ENCODE measurements at places on chromosomes 4 and X.
A peak's percentile ranks its signal among the peaks of the same experiment; 100 is the strongest.

DNA sequence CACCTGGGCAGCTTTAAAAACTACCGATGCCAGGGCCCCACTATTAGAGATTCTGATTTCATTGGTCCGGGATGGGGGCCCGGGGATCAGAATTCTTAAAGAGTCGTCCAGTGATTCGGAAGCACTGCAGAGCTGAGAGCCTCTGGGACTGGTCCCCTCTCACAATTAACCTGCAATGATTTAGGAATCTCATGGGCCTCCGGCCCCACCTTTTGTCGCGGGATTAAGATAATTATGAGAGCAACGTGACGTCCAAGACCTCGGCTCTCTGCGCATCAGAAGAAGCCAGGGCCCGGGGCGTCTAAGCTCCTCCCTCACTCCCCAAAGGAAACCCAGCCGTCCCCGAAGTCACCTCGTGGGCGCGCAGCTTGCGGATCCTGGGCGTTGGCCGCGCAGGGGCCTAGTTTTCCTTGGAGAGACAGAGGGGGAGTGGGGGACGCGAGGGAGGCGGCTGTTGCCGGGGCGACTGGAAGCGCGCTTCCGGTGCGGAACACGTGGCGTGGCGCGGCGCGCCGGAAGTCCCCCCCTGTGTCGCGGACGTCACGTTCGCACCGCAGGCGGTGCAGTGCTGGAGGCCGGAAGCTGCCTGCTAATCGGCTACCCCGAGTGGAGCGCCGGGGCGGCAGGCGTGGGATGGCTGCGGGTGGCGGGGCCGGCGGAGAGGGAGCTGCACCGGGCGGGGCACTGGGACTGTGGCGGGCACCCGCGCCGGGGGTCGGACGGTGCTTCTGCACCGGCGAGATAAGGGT, at the start of gene GEMIN8:
Gene GEMIN8, minus strand, starts transcription at position 468 of the 749 bp plus-strand sequence. CDS start 8,414 bp downstream, outside the sequence.
- DNase-seq = peak; percentile 86

- no peak for DNase-seq
These were observed 13.8 kb downstream of the USP46 start for GRCh38 chr4:52645300-52645699.

- DNase-seq = no peak
These were observed 60.3 kb upstream of the DDX3X start for GRCh38 chrX:41273638-41274037.

DNA sequence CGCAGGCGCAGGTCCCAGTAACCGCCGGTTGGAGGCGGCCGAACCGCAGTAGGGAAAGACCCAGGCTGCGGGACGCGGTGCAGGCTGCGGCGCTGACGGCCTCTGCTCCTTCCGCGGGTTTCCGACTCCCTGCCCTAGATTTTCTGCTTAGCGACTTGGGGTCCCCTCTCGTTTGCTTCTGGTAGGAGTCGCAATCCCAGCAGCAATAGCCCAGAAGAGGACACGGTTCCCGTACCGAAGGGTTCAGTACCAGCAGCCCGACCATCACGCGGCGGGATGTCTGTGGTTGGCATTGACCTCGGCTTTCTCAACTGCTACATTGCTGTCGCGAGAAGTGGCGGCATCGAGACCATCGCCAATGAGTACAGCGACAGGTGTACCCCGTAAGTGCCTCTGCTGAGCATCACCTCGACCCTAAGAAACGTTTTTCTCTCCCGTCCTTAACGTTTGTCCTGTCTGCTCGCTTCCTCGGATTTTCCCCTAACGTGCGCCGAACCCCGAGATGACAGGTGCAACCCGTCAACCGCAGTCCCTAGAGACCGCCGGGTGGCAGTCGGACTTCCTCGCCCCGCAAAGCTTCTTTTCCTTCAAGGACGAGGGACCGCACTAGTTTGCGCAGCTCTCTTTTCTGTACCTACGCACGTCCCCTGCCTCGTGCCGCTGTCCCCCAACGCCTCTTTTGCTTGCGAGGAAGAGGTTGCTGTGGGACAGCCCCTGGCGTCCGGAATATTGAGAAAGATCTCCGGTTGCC, at the start of gene HSPA4L:
Gene HSPA4L, plus strand, starts transcription at position 48 of the 751 bp plus-strand sequence. Its CDS starts 229 bp downstream, at position 277.
- DNase-seq = peak; percentile 67

- DNase-seq = no peak
These were observed 51.7 kb upstream of the PJA1 start for GRCh38 chrX:69216911-69217310.

GRCh38 chr4:138696771-138697170, 318.8 kb upstream of the NOCT start:
- no peak for DNase-seq

GRCh38 chrX:12777670-12778069, 13.5 kb upstream of the PRPS2 start:
- DNase-seq = no peak

DNA sequence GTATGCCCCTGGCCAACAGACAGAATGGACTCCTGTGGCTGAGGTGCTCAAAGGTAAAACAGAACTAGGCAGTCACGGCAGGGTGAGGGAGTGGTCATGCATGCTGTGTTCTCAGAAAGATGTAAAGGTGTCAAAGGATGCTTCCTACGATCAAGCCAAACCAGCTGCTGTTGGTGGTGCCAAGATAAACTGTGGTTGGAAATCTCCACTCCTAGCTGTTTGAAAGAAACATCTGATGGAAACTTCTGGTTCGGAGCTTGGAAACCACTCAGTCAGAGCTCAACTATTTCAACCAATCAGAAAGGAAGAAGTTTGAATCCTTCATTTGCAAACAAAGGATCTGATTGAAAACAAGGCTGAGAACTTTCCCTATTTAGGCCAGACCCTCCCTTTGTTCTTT, 68.5 kb upstream of the DDX60 start:
- DNase-seq = no peak

- DNase-seq = no peak
These were observed 10.1 kb upstream of the DAPP1 start for GRCh38 chr4:99806545-99806944.

- no peak for DNase-seq
These were observed 64.9 kb downstream of the NLGN4X start for GRCh38 chrX:6163721-6164120.

- DNase-seq = no peak
These were observed 65.5 kb upstream of the SLC34A2 start for GRCh38 chr4:25590171-25590570.

DNA sequence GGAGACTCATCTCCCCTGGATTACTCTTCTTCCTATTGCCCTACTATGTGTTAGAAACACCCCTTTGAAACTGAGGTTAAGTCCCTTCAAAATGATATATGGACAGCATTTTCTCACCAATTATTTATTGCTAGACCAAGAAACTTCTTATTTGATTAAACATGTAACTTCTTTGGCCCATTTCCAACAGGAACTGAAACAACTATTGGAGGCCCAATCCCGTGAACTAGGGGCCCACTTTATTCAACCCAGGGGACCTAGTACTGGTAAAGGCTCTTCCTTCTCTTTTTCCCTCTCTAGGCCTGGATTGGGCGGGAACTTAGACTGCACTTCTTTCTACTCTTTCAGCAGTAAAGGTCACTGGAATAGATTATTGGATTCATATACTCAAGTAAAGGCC, 16.7 kb upstream of the COL25A1 start:
- DNase-seq = no peak

- DNase-seq = no peak
These were observed 262.2 kb downstream of the PARM1 start for GRCh38 chr4:75195111-75195510.

DNA sequence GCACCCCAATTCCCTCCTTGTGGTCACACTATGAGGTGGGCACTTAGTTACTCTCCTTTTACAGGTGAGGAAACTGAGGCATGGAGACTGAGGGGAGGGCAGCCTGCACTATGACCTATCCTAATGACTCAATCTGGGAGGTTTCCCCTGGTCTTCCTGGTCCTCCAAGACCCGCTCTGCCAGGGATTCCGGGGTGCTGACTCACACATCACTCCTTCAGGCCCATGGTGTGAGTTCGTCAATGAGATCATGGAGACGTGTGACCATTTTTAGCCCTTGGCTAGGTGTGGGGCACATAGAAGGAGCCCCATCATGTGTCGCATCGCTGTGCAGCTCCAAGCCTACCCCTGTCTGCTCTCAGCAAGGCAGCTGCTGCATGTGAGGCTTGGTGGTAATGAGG, 32.4 kb upstream of the BCOR start:
- DNase-seq = no peak

GRCh38 chr4:138655985-138656384, 359.6 kb upstream of the NOCT start:
- no peak for DNase-seq

DNA sequence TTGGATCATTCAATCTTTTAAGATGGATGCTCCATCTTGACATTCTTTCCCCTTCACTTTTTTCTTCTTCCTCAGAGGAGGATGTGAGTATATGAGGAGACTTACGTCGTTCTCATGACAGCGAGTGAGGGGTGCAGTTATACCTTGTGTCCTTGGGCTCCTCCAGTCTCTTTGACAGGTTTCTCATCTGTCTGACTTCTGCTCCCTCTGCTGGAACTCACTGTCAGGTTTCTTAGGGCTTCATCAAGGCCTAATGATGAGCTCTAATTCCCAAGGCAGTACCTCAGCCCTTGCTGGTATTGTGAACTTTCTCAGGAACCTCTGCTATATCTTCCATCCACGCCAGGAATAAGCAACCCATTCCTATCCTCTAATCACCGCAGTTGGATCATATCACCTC, 237.8 kb upstream of the ADGRL3 start:
- DNase-seq = no peak

DNA sequence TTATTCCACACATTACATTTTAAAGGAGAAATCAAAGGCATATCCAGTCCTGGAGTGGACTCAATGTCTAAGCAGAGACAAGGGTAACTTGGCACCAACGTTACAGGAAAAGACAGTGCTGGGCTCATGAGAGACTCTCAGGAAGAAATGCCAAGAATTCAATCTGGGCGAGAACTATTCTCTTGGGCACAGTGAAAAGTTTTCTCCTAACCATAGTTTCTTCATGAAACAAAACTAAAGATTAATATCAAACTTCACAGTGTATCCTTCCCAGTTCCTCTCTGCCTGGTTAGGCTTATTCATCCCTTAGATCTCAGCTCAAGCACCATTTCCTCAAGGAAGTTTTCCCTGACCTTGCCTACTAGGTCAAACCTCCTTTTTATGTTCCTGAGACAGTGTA, 109.4 kb upstream of the TLL1 start:
- no peak for DNase-seq

- no peak for DNase-seq
These were observed 646.0 kb upstream of the PITX2 start for GRCh38 chr4:111268769-111269414.

- no peak for DNase-seq
These were observed 53.4 kb downstream of the PSAPL1 start for GRCh38 chr4:7381221-7381889.

GRCh38 chr4:152206646-152207377, 329.1 kb downstream of the FBXW7 start:
- no peak for DNase-seq

DNA sequence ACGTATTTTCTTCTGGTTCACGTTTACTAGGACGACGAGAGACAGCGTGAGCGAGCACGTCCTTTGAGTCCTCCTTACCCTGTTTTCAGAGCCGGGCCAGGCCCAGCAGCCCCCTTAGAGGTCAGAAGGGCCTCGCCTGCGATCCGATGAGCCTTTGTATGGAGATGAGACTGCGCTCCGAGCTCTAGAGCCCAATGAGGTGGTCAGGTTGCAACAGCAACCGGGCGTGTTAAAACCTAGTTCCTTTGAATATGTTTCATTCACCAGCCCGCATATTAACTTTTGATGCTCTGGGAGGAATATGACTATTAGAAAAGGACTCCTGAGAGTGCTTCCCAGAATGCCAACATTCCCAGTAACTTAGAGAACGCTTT, 55.6 kb upstream of the TADA2B start:
- DNase-seq = peak; percentile 54

GRCh38 chr4:123517176-123517575, 120.6 kb downstream of the SPRY1 start:
- no peak for DNase-seq

DNA sequence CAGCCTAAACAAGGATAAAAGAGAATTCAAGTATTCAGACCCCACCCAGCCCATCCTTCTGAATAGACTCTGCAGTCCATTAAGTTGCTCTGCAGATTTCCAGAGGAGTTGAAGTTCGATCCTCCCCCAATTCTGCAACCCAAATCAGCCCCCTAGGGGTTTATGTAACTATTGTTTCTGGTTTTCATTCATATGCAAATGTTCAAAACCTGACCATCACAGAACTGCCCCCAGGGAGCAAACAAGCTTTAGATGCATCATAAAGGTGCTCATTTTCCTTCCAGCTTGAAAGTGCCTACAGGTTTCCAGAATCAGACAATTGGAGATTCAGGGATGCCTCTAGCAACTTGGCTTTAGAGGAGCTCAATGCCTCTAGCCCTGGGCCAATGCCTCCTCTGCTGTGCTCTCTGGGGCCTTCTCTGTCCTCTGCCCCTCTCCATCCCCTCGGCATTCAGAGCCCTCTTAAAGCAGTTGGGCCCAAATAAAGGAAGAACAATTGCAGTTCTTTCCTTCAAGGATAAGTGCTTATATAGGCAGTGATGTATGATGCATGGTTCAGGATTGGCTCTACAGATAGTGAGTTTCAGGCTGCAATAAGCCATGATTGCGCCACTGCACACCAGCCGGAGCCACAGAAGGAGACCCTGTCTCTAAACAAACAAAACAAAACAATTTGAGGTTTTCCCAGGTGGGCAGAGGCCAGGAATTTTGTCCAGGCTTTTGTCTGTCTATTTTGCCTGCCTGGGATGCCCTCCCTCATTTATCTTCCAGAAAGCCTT, 23.5 kb upstream of the SPINK2 start:
- no peak for DNase-seq

DNA sequence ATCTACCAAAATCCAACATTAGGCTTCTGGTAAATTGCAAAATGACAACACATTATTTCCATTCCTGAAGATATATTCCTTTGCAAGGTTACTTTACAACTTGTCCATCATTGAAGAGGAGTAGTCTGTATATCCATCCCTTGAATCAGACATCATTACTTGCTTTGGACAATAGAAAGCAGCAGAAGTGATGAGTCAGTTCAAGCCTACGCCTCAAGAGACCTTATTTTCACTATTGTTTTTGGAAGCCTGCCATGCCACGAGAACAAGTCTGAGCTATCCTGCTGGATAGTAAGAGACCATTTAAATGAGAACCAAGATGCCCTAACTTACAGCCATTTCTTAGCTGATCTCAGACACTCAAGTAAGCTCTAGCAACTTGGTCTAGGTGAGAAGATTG, 246.0 kb upstream of the HHIP start:
- DNase-seq = no peak

DNA sequence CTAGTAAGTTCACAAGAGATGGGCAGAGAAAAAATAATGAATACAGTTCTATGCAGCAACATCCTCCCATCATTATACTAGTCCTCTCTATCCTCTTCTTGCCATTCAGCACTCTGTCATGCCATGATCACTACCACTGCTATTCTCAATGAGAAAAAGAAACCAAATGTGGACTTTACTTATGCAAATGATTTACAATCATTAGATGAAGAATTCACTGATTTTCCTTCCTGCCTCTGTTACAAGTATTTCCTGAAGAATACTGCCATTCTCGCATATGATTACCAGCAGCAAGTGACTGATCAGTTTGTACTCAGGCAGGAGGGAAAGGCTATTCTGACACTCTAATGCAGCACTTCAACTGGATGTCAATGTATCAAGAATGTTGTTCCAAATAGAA, 50.3 kb downstream of the WDFY3 start:
- no peak for DNase-seq
